ENCODE measurements at places on chromosomes 3 and 15.
A peak's percentile ranks its signal among the peaks of the same experiment; 100 is the strongest.

- DNase-seq, result no peak
Measured at GRCh38 chr3:138032567-138032966, 22.6 kb downstream of the CLDN18 start.

GRCh38 chr3:114553949-114554593, 260.2 kb downstream of the TIGIT start:
- no peak for DNase-seq

GRCh38 chr3:34140616-34141015, 342.2 kb downstream of the PDCD6IP start:
- DNase-seq, result peak; percentile 74

- no peak for DNase-seq
Measured at GRCh38 chr3:70952033-70952747, 631.3 kb downstream of the FOXP1 start.

GRCh38 chr3:195265363-195265976, 5.5 kb downstream of the XXYLT1 start:
- DNase-seq, result no peak

DNA sequence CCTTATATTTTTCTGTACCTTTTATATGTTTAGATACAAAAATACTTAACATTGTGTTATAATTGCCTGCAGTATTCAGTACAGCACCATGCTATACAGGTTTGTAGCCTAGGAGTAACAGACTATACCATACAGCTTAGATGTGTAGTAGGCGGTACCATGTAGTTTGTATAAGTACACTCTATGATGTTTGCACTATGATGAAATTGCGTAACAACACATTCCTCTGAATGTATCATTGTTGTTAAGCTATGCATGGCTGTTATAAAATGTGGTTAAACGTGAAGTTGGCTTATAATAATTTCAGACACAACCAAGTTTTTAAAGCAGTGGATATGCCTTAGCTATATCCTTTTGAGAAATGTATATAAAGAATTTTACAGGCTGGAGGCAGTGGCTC, 328.3 kb downstream of the PLCL2 start:
- DNase-seq, result no peak

GRCh38 chr15:79101866-79102581, 11.4 kb upstream of the RASGRF1 start:
- DNase-seq, result peak; percentile 6

DNA sequence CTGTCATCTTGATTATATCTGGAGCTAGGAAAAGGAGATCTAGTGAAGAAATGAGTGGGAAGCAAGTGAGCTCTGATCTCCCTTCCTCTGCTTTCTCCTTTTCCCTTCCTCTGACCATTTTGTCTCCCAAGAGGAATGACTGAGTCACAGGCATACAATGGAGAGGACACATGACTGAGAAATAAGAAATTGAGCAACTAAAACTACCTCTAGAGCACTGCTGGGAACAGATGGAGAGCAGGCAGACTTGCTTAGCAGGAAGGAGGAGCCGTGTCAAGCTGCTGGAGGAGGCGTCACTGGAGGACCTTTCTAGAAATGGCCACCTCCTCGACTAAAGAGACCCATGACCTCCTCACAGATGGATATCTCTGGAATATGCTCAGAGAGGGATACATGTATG, 66.9 kb upstream of the MYO5C start:
- DNase-seq, result peak; percentile 34

- peak; percentile 30 for DNase-seq
Measured at GRCh38 chr3:43327582-43327979, 41.2 kb downstream of the SNRK start.

DNA sequence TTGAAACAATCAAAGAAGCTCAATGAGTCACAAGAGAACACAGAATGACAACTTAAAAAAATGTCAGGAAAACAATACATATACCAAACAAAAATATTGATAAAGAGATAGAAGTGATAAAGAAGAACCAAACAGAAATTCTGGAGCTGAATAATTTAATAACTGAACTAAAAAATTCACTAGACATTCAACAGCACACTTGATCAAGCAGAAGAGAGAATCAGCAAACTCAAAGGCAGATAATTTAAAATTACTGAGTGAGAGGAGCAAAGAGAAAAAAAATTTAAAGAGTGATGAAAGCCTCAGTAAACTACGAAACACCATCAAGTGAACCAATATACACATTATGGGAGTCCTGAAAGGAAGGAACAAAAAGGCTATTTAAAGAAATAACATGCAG, 61.9 kb downstream of the SERP1 start:
- DNase-seq, result no peak

- DNase-seq, result no peak
Measured at GRCh38 chr3:45736707-45737106, 47.5 kb downstream of the SACM1L start.

- DNase-seq, result no peak
Measured at GRCh38 chr15:47565949-47566348, 151.4 kb upstream of the SEMA6D start.

GRCh38 chr3:86993704-86994103, 2.8 kb upstream of the VGLL3 start:
- DNase-seq, result no peak
